ENCODE measurements at places on chromosomes 3 and 15. TPM values are rescaled to one million over a fixed set of nuclear protein-coding genes. Genes with fewer than 3 reads are reported as not detected.

HACL1 gene
- 19.3 TPM for total RNA-seq

NISCH gene
- 73.5 TPM for total RNA-seq

C3orf52 gene
- total RNA-seq = 2.8 TPM

LTF gene
- total RNA-seq = 1.7 TPM

IL16 gene
- 24.9 TPM for total RNA-seq

ARHGEF3 gene
- total RNA-seq = 9.0 TPM

SLC25A20 gene
- 21.7 TPM for total RNA-seq

NPAP1 gene
- not detected for total RNA-seq

GPD1L gene
- 75.6 TPM for total RNA-seq

EOGT gene
- total RNA-seq = 104 TPM

TTC21A gene
- 1.7 TPM for total RNA-seq

AMOTL2 gene
- total RNA-seq = 313 TPM

GRCh38 chr3:192219926-192220325 is 507.4 kb downstream of the FGF12 start:
- DNase-seq = no peak

DNA sequence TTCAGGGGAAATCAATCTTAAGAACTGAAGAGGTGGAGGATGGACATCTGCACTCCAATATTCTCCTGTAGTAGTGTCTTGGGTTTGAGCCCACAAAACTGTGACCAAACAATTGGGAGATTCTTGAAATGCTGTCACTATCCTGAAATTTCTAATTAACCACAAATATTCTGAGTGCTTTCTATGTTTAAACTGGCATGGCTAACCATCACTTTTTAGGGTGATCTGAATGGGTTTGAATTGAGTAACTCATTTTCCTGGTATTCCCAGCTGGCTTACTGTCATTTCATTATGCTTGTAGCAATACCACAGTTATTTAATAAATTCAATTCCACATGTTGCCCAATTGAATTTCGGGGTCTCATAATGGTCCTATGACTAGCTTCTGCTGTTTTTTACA is 216.9 kb upstream of the DCBLD2 start:
- no peak for DNase-seq

DNA sequence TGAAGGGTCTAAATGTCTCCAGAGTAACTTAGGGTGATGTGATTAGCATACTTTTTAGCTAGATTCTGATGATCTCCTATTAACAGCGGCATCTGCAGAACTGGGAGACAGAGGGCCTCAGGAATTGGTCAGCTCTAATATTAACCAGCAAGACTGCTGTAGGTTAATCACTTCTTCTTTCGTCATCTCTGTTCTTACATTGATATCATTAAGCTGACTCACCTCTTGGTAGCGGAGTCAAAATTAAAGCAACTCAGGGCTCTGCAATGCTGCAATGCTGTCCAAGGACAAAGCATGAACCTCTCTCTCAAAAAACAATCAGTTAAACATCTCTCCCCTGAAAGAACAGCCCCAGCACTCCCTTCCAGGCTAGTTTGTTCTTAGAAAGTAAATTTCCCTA is 57.5 kb upstream of the TRA2B start:
- no peak for DNase-seq

- no peak for DNase-seq
Measured at GRCh38 chr3:5332270-5332956, 144.9 kb downstream of the EDEM1 start.

DNA sequence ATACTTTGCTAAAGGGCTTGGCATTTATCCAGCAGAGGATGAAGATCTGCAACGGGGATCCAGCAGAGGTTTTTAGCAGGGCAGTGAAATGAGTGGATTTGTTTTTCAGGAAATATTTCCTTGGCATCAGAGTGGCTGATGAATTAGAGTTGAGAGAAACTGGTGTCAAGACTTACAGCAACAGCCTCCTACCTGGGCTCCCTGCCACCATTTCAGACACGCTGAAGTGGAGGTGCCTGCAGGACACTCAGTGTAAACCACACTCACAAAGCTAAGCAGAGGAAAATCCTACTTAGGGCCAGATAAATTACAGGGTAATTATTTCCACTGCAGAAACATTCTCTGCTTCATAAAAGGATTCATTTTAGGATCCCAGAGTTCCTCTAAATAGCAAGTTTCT is 519.7 kb downstream of the FGF12 start:
- no peak for DNase-seq

DNA sequence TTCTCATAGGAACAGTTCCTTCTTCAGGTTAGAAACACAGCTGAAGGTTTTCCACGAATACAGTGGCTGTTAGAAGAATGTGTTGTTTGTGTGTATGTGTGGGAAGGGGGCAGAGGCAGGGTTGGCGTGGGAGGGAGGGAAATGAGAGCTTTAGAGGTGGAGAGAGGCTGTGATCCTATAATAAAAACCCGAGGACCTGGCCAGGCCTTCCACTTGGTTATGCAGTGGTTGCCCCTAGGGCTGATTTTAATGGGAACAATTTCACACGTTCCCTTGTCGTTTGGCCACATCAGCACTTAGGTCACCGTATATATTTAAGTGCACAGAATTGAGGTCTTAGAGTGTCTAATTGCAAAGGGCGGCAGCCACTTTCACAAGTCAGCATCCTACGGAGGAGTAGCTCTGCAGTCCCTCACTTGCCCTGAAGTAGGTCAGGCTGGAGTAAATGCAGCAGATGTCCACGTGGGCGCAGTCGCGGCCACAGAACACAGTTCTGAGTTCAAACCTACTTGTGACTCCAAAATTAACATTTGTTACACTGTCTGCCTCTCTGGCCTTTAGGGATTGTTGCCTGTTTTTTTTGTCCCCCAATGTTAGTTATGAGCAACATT is 85.6 kb downstream of the PDCD6IP start:
- no peak for DNase-seq

DNA sequence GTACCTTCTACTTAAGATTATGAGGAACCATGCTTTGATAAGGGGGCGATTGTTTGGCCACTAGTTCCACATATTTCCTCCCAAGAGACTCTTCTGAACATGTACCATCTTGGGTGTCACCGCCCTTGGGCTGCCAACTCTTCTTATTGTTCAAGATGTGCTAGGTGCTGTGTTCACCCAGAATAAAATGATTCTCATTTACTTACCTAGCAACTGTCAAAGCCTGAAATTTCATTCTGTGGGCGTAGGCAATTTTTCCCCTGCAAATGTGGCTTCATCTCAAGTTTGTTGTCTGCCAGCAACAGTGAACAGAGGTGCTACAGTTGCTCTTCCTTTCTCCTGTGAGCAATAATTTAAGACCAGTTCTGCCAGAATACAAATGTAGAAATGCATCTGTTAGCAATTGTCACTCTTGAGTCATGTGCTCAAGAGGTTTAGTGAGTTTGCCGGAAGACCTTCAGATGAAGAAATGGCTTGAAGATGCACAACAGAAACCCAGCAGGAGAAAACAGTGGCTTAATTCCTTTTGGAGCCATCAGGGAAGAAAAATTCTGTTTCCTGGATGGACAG is 41.3 kb upstream of the RARB start:
- no peak for DNase-seq

GRCh38 chr3:162295323-162295983 is 798.8 kb downstream of the OTOL1 start:
- no peak for DNase-seq

GRCh38 chr15:88744548-88745020 is 58.7 kb upstream of the ACAN start:
- DNase-seq = peak; percentile 74

- DNase-seq = no peak
Measured at GRCh38 chr3:171283183-171283847, 176.9 kb downstream of the TNIK start.

GRCh38 chr3:40309925-40310695 is 603 bp downstream of the EIF1B start:
- DNase-seq = no peak

DNA sequence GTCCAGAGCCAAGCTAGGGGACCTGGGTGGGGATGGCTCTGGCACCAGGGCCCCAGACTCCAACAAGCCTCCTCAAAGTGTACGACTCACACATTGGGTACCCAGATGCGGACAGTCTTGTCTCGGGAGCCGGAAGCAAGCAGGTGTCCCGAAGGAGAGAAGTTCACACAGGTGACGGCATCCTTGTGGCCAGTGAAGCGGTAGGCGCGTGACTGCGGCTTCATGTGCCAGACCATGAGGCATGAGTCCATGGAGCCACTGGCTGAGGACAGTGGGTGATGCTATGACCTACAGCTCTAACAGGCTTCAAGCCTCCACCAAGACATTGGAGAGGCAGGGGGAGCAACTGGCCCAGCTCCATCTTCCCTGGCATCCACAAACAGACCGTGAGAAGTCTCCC is 4.5 kb downstream of the POC1A start:
- no peak for DNase-seq

GRCh38 chr3:50242381-50242770 is 6.4 kb downstream of the GNAI2 start:
- DNase-seq = no peak

DNA sequence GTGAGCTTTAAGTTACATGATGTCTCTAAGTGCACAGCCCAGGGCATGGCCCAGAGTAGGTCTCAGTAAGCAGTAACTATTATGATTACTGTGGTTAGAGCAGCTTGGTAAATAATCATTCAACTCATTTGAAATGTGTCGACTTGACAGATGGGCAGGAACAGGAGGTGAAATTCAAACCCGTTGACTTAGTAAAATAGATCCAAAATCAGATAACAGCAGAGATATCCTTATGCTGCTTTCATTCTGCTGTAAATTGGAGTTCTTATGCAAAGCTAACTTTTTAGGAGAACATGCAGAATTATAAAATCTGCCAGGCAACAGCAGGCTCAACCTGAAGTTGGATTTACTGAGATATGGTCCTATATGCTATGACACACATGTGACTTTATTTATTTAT is 118.7 kb upstream of the KLHL25 start:
- no peak for DNase-seq

GRCh38 chr3:187802203-187802927 is 57.1 kb upstream of the BCL6 start:
- no peak for DNase-seq

DNA sequence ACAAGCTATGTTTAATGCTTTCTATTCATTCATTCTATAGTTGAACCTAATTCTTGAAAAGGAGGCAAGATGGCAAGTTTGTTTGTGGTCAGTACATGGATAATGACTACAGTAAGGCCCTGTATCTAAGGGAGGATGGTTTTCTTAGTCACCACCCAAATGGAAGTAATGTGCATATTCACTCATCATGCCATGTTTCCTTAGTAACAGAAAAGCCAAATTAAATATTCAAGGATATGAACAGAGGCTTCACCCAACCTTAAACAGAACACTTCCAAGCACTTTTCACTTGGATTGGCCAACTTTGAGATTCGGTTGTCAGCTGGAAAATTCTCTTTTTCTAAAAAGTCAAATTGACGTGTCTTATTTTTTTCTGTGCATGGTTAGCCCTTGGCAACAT is 805.3 kb upstream of the LMCD1 start:
- DNase-seq = no peak

DNA sequence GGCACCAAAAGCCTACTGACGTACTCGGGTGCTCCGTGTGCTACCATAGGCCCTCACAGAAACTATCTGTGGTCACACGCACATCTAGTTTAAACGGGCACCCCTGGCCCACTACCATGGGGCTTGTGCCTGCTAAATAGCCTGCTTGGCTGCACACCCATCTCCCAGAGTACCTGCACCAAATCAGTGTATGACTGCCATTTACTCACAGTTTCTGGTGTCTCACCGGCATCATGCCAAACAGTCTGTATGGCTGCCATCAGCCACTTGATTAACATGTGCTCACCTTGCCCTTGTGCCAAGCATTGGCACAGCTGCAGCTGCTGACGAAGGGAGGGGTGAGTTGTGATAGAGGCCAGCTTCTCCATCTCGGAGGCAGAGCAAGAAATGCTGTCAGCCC is 232.7 kb downstream of the IGSF11 start:
- DNase-seq = peak; percentile 90

GRCh38 chr15:90829942-90830440 is 38.4 kb upstream of the FURIN start:
- DNase-seq = no peak

DNA sequence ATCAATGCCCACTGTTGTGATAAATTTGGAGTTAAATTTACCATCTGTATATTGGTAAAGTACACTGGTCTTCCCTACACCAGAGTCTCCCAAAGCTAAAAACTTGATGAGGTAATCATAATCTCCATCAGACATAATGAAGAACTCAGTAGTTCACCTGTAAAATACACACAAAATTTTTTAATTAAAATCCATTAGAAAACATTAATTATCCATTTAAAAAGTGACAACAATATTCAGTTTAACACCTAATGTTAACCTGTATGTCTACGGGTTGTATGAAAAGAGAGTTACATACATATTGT is 38.0 kb upstream of the RSL24D1 start:
- no peak for DNase-seq

DNA sequence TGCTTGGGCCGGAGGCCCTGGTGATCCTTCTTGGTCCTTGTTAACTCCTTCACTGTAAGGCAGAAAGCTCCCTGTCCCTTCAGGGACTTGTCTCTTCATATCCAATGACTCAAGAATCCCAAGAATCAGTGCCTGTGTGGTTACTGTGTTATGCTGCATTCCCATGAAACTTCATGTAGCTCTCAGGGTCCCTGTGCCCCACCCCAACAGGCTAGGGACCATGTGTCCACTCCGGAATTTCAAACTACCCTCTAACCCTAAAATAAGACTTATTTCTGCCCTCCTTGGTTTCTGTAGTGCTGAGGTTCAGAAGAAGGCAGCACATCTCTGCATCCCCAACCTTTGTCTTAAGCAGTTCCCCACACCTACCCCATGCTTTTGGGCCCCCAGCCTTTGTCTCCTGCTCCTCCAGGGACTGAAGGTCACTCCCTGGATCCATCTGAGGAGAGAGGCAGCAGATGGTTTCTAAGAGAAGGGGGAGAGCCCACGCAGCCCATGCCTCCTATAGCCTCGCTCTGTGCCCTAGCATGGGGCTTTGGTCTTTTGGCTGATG is 531 bp upstream of the MAP1A start:
- DNase-seq = no peak

- DNase-seq = peak; percentile 95
Measured at GRCh38 chr3:124812291-124813265, 74.6 kb downstream of the ITGB5 start.

- no peak for DNase-seq
Measured at GRCh38 chr3:11037241-11037873, 44.8 kb downstream of the SLC6A1 start.

DNA sequence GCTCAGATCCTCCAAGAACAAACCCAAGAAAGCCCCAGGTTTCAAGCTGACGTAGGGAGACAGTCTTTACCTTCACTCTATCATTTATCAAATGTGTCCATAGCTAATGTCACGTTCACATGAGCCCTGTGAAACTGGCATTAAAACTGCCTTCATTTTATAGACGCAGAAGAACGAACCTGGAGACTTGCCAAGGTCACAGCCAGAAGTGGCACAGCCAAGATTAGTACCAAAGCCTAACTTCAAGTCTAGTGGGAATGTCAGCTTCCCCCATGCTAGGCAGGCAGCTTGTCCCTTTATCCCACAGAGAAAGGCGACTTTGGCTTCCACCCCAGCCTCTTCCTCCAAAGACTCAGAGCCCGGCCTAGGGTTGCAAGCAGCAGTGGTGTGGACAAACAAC is 517.2 kb downstream of the SHQ1 start:
- no peak for DNase-seq

- DNase-seq = no peak
Measured at GRCh38 chr3:86738684-86739083, 252.3 kb downstream of the VGLL3 start.
